NCI-H2081 treated with DMSO at 0.1 percent for 48 hours (cell line): ENCODE measurements at places on chromosomes 1 and 21.

DNA sequence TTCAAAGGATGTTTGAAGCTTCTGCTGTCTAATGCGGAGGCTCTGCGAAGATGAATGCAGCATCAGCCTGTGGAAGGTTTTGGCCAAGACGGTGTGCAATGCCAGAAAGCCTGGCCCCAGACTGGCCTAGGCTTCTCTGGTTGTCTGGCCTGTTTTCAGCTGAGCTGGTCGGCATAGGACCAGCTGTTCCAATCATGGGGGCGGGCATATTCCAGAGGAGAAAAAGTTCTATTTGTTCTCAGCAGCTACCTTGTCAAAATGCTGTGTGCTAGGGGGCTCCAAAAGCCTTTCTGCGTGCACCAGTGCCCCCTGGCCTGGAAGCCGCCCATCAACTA is 57.6 kb downstream of the TGFB2 start:
- DNase-seq: no peak

- no peak for DNase-seq
These were observed 1.3 kb downstream of the TMEM269 start for GRCh38 chr1:42786097-42786496.

- DNase-seq: peak; percentile 69
These were observed 309.9 kb upstream of the PRMT6 start for GRCh38 chr1:106746448-106747085.

- no peak for DNase-seq
These were observed 42.7 kb upstream of the DNASE2B start for GRCh38 chr1:84355556-84355955.

DNA sequence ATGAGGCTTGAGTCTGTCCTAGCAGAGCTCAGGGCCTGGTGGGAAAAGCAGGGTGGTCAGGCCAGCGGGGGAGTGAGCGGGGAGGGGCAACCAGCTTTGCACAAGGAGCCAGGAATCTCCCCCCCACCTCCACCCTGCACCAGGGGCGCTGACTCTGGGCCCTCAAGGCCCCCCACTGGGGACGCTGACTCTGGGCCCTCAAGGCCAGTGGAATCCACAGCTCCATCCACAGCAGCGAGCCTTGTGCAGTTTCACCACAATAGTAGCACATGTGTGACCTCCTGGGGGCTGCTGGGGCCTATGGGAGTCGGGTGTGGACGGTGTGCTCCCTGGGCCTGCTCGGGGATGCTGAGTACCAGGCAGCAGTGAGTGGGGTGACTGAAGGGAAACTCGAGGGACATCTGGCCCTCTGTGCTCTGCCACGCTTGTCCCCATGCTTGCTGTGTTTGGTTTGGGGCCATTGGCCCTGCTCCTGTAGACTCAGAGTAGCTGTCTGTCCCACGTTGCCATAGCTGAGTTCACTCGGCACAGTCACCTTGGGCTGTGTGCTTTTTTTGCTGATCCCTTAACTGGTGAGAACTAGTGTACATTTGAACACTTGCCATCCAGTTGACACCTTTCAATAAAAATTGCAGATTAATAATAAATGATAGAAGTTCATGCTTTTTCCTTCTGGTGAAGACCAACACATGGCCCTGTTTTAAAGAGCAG is 89.2 kb downstream of the ADARB1 start:
- DNase-seq: no peak

DNA sequence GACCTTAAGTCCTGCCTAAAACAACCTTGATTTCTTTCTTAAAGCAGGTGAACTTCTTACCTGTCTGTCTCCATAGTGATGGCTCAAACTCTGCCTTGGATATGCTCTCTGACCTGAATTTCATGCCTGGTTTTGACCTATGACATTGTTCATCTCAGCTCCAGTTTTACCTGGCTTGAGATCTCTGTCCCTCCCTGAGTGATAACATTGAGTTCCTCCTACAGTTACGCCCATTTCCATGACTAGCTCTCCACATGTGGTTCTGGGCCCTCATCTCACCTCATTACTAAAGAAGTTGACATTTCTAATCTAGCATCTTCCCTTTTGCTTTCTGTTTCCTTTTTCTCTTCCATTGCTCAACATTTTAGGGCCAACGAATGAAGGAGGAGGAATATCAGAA is 233.1 kb downstream of the HHIPL2 start:
- no peak for DNase-seq

GRCh38 chr21:29805105-29805504 is 134.7 kb downstream of the GRIK1 start:
- no peak for DNase-seq

DNA sequence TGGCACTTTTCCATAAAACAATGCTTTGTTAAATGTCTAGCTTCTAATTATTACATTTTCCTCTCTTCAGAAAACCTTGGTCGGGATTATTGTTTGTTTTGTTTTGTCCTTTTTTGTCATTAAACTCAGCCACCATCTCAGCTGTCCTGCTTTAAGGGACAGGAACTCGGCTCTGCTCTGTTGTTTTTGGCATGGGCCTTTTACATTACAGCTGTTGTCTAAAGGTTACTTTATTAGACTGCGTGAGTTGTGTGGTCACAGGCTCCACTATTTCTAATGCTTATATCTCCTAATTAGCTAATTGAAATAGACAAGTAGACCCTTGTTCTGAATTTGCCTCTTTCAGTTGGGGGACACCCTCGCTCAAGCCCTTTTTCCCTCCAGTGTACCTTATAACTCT is 1.6 kb downstream of the PALMD start:
- DNase-seq: no peak

GRCh38 chr1:33180226-33180910 is 1.5 kb downstream of the TRIM62 start:
- DNase-seq: no peak

DNA sequence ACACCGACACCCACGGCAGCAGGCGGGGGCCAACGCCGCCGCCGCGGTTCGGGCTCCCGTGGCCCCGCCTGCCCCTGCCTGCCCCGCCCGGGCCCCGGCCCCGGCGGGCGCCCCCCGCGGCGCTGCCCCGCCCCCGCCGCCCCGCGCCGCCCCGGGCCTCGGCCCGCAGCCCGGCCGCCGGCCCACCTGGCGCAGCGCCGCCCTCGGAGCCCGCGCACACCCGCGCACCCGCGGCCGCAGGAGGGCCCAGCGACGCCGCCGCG is at the start of gene WNT3A:
WNT3A (plus strand) TSS at position 213 of the 263 bp plus-strand sequence. CDS start 131 bp downstream, outside the sequence.
- DNase-seq: no peak

DNA sequence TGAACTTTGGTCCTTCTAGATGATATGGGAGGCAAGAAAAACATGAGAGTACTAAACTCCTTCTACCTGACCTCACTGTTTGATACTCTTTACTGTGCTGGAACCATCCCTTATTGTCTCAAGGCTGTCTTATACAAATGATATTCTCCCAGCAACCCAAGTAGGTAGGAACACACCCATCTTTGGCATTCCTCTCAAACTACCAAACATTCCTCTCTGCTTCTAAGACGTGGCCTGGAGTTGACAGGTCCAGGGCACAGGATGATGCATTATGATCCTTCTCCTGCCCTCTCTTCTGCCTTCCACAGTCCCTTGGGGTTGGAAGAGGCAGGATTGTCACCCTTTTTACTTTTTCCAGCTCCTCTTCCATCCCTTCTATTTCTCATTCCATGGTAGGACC is 90.5 kb downstream of the SPATA17 start:
- DNase-seq: no peak

- no peak for DNase-seq
These were observed 173.6 kb downstream of the PTGER3 start for GRCh38 chr1:70874063-70874462.

DNA sequence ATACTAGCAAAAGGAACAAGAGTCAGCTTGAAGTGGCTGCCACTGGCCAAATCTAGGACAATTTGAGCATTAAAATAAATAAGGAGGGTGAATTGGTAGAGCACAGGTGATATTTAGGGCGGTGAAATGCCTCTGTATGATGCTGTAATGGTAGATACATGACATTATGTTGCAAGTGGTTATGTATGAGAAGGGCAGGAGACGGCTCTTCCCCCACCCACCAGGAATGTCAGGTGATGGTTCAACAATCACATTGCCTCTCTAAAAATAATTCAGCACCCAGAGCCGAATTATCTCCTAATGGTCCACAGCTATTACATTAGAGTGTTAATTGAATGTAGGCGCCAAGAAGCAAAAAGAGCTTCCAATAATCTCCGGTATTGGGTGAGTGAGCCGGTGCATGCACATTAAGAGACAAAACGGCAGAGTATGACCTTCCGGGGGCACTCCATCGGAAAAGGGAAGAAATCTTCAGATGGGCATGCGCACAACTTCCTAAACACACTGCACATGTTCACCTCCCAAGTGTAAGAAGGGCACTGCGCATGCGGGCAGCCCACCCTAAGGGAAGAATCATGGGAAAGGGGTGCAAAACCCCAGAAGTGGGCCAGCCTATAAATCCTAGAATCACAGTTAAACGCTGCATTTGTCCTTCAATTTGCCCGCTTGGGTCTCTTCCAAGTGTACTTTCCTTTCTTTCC is 6.8 kb upstream of the IFNAR1 start:
- DNase-seq: no peak

- DNase-seq: no peak
These were observed 113.3 kb downstream of the PTPN14 start for GRCh38 chr1:214438075-214438474.

DNA sequence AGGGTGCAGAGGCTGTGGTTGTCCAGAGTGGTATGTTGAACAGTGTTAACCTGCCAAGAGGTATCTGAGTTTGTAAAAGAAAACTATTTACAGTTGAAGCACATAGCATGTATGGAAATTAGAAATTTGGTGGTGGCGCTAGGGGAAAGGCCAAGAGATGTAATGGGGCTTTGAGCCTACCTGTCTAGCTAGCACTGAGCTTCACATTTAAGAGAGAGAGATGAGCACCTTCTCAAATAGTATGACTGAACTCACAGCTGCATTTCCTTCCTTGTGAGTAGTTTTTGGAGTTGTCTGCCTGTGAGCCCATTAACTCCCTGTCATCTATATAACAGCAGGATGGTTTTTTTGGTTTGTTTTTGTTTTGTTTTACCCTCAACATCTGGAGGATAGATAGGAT is 4.0 kb downstream of the CLIC4 start:
- DNase-seq: no peak

- DNase-seq: no peak
These were observed 237.0 kb downstream of the PTPRU start for GRCh38 chr1:29473161-29473855.

DNA sequence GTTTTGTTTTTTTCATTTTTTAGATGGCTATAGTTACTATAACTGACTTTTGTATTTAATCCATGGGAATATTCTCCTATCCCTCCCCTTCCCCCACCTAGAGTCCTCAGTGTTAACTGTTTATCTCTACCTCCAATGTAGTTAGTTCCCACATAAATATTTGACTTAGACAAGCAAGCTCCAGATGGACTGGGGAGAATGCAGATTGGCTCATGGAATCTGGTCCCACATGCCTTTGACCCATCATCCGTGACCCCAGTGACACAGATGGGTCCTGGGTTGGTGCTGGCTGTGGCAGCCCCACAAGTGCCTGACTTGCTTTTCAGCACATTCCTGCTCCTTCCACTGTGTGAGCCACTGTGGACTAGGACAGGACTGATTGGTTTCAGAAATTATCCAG is 41.8 kb downstream of the ATP2B4 start:
- no peak for DNase-seq

DNA sequence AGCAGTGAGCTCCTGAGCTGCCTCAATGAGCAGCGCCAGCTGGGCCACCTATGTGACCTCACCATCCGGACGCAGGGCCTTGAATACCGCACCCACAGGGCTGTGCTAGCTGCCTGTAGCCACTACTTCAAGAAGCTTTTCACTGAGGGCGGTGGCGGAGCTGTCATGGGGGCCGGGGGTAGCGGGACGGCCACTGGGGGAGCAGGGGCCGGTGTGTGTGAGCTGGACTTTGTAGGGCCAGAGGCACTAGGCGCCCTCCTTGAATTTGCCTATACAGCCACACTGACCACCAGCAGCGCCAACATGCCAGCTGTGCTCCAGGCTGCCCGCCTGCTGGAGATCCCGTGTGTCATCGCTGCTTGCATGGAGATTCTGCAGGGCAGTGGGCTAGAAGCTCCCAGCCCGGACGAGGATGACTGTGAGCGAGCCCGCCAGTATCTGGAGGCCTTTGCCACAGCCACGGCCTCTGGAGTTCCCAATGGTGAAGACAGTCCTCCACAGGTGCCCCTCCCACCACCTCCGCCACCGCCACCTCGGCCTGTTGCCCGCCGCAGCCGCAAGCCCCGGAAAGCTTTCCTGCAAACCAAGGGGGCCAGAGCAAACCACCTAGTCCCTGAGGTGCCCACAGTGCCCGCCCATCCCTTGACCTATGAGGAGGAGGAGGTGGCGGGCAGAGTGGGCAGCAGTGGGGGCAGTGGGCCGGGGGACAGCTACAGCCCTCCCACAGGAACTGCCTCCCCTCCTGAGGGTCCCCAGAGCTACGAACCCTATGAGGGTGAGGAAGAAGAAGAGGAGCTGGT is 12.3 kb downstream of the ZBTB7B start:
- DNase-seq: no peak

- no peak for DNase-seq
These were observed 553.9 kb downstream of the DPYD start for GRCh38 chr1:97366984-97367383.

DNA sequence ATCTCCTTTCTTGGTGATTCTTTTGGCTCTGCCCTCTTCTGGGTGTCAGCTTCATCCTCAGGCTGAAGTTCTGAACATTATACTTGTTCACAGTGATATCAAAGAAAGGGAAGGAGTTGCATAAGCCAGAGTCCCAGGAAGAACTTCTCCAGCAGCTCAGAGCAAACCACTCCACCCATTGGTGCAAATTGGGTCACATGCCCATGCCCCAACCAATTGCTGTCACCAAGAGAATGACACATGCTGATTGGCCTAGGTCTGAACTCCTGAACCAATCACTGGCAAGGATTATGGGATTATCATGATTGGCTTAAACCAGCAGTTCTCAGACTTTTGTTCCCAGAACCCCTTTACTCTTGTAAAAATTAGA is 256.5 kb upstream of the TMEM51 start:
- DNase-seq: no peak

- DNase-seq: no peak
These were observed 86.4 kb downstream of the FAM78B start for GRCh38 chr1:166080277-166080966.

GRCh38 chr21:32585970-32586369 is 647 bp upstream of the TCP10L start:
- DNase-seq: no peak
